ENCODE measurements at places on chromosomes 3 and 15.
A peak's percentile ranks its signal among the peaks of the same experiment; 100 is the strongest.

DNA sequence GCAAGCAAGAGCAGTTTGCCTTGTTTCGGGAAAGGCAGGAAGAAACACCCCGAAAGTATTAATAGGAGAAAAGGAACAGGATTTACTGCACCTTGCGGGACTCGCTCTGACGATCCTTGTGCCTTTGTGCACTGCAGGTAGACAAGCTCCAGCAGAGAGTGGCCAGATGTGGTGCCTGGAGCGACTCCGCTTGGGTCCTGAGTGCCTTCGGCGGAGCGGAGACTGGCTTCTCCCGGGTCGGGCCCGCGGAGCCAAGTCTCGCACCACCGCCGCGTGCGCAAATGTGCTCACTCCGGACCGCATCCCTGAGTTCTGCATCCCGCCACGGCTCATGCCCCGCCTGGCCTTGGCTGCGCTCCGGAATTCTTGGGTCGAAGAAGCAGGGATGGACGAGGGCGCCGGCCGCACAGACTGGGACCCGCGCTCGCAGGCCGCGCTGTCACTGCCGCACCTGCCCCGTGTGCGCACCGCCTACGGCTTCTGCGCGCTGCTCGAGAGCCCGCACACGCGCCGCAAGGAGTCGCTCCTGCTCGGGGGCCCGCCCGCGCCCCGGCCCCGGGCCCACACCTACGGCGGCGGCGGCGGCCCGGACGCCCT, 769 bp downstream of the C2CD4A start:
- peak; percentile 57 for DNase-seq

DNA sequence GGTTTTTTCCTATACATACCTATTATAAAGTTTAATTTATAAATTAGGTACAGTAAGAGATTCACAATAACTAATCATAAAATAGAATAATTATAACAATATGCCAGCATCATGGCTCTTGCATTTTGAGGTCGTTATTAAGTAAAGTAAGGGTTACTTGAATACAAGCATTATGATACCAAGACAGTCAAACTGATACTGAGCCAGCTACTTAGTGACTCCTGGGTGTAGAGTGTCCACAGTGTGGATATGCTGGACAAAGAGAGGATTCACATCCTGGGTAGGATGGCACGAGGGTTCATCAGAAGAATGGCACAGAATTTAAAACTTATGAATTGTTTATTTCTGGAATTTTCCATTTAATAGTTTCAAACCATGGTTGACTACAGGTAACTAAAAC, 157.2 kb upstream of the IL12A start:
- DNase-seq = no peak

- no peak for DNase-seq
These were observed 146.1 kb downstream of the SMAD6 start for GRCh38 chr15:66848116-66848515.

GRCh38 chr3:13505147-13506130, 25.3 kb downstream of the HDAC11 start:
- DNase-seq = no peak

DNA sequence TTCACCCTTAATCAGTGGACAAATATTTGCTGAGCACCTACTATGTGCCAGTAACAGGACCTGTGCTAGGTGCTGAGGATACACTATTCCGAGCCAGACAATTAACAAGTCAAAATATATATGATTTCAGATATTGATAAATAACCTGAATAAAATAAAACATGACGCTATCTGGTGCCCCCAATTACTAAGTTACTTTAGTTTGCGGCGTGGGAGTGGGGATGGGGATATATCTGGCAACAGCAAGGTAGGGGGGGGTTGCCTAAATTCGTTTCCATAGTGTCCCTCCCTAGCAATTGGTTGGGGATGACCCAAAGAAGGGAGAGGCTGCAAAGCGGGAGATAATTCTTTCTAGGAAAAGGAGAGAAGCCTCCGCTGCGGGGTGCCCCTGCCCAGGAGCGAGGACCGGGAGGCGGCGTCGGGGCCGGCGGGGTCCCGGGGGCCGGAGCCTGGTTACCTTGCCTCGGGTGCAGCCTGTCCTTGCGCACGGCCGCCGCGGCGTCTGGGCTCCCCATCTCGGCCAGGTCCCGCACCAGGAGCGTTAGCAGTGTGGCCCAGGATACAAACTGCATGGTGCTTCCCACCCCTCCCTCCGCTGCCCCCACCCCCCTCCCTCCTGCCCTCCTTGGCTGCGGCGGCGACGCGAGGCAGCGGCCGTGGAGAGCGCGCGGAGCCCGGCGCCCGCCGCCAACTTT, 567 bp downstream of the ADAMTS9 start:
- DNase-seq = no peak

DNA sequence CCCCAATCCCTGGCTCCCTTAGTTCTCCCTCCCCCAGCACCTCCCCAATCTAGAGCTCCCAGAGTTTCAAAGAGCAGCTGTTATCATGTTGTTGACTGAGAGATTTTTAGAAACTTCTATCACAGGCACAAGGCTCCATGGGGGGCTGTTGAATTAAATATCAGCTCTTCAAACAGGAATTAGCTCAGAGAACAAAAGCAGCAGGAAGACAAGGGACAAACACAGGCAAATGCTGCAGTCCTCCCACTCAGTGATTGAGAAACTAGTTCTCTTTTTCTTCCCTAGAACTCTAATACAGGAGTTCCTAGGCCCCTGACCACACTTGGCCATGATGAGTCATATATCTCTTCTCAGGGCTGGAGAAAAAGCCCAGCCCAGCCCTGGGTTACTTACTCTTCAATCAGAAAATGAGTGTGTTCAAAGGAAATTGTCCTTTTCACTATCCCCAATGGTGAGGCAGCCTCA, 262.1 kb downstream of the IGSF11 start:
- no peak for DNase-seq

DNA sequence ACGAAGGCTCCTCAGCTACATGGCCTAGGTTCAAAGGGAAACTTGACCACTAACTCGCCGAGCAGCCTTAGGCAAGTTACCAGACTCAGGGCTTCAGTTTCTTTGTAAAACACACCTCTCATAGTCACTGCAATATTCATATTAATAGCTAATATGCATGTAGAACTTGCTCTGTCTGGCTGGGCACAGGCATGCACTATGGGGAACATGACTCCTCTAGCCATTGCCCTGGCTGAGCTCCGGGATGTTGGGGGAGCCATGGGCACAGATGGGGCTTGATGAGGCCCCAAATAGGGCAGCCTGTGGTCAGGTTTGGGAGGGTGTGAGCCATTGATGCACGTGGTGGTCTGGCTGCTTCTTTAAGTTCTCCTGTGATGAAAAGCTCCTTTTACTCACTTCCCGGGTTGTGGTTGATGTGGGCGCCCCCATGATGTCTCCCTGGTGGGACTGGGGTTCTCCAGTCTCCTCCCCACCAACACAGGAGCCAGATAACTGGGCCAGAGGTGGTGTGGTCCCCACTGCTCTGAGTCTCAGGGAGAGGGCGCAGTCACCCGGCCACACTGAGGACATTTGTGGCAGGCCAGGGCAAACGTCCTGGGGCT, 29.4 kb upstream of the DUSP7 start:
- no peak for DNase-seq

DNA sequence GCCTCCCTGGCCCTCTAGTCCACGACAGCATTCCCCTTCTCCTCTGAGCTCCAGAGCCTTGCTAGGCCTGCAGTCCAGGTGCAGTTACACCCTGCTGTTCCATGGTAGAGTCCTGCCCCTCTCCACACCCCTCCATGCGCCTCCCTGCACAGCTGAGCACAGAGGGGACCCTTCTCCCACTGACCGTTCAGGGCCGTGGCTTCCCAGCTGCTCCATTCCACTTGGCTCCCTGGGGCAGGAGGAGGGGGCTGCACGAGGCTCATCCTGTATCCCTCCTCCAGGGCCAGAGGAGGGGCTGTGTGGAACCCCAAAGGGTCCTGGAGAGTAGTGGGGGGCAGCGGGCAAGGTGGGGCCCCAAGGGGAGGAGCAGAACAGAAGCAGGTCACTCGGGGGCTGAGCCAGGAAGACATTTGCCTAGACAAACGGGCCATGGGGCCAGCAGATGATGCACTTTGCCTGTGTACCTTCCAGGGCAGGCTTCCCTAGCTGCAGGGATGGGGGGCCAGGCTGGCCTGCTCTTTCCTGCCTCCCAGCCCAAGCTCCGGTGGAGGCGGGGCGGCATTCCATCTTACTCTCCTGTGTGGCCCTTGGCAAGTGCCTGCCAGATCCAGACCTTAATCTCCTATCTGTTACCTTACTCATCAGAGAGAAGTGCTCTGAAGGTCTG, 20.7 kb upstream of the GOLGA6C start:
- DNase-seq = no peak

DNA sequence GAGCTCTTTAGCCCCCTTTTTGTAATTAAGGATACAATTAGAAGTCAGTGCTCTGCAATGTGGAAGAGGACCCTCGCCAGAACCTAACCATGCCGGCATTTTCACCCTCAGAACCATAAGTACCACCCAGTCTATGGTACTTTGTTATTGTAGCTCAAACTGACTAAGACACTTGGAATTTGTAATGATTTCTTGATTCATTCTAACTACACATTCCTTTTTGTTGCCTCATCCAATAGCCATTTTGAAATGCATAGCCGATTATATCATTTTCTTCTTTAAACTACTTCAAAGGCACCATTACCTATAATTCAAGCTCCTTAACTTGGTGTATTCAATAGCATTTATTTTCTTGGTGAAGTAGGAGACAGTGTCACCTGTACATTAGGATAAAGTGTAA, 61.4 kb downstream of the GLB1 start:
- peak; percentile 29 for DNase-seq

DNA sequence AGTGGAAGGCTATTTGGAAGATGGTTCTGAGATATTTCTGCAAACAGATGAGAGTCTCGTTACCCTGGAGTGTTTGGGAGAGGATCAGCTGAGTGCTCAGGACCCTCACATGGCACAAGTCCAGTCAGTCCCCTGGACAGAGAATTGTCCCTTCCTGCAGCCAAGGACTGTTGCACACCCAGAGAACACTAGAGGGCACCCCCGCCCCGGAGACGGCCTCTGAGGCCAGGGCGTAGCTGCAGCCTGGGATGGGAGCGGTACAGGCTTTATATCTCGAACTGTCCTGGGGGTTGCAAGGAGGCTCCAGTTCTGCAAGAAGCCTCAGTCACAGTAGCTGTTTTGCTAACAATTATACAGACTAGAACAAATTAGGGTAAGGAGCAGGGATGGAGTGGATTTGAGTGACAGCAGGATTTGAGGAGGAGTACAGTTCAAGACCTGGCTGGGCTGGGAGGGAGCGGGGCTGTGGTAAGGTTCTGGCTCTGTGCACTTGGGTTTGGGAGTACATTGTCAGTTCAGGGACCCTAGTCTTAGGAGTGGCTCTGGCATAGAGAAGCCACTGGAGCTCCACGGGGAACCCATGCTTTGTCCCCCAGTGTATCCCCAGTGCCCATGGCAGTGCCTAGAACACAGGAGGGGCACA, 67.6 kb upstream of the HACD2 start:
- peak; percentile 67 for DNase-seq

- DNase-seq = no peak
These were observed 571.6 kb upstream of the NR2F2 start for GRCh38 chr15:95758851-95759250.

GRCh38 chr3:126486360-126486847, 10.7 kb upstream of the ZXDC start:
- DNase-seq = no peak

- peak; percentile 30 for DNase-seq
These were observed 392.1 kb downstream of the NLGN1 start for GRCh38 chr3:173789530-173790162.

DNA sequence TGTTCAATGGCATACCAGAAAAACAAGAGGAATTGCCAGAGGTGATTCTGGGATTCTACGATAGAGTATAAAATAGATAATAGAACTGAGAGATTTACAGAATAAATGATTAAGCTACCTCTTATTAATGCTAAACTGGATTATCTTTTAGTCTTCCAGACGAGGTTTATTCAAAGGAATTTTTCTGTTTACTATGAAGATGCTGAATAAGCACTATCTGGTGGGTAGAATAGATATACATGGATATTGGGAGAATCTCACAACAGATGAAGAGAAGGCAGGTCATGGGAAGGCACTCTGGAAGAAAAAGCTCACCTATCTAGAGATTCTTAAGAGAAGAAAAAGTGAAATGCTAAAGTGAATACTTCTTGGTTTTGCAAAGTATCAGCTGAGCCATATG, 11.2 kb downstream of the CIP2A start:
- no peak for DNase-seq

DNA sequence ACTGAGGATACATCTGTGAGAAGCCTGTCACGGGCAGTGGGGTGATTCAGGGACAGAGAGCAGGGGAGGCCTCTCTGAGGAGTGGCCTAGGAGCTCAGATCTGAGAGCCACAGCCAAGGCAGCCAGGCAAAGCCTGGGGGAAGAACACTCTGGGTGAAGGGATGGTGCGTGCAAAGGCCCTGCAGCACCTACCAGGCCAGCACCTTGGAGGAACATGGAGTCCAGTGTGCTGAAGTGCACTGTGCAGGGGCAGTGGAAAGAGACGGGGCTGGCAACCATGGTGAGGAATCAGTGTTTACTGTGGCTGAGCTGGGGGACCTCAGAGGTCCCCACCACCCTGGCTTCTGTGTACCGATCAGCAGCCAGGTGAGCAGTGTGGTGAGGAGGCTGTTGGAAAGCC, 48.0 kb downstream of the NUP210 start:
- no peak for DNase-seq

DNA sequence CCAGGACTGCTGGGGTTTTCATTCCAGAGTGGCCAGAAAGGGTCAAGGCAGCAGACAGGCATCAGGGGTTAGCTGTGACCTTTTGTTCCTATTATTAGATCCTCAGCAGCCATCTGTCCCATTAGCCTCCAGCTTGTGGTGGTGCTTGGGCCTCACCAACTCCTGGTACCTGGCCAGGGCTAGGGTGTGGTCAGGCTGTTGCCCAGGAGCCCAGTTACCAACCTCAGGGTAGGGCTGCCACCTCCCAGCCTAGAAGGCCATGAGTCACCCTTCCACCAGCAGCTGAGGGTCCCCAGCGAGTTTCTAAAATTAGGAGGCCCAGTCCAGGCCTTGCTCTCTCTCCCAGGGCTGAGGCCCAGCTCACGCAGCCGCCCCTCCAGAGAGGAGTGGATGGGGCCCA, 12.2 kb downstream of the TMEM43 start:
- DNase-seq = peak; percentile 52

DNA sequence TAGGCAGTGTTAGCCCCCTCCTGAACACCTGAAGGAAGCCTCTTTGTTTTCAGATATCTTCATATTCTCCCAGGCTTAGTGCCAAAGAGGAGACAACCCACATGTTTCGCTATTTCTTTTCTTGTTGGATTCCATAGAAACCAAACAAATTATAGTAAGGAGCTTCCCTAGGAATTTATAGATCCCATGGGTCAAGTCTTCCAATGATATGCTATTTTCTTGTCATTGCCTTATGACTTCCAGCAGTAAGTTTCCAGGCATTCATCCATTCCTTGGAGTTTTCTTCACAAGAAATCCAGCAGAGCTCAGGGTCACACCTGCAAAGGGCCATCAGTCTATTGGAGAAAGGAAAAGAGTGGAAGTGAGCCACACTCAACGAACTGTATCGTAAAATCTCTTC, 9.9 kb upstream of the KCNMB2 start:
- DNase-seq = no peak

GRCh38 chr15:80699981-80700380, 4.9 kb downstream of the ABHD17C start:
- DNase-seq = peak; percentile 57

GRCh38 chr15:62513893-62514292, 348.8 kb upstream of the C2CD4B start:
- DNase-seq = no peak

- DNase-seq = no peak
These were observed 95.4 kb upstream of the SNRPA1 start for GRCh38 chr15:101390462-101390861.

Data from foreskin fibroblast (primary cell).